ENCODE measurements at places on chromosomes 16 and 17. TPM values are rescaled to one million over a fixed set of nuclear protein-coding genes. Genes with fewer than 3 reads are reported as not detected.

CDH8 gene
- 2.4 TPM for total RNA-seq

ZDHHC7 gene
- total RNA-seq = 65.0 TPM

PLA2G10 gene
- not detected for total RNA-seq

SMIM36 gene
- not detected for total RNA-seq

CCL7 gene
- not detected for total RNA-seq

GAS2L2 gene
- not detected for total RNA-seq

CHST4 gene
- not detected for total RNA-seq

GID4 gene
- 23.7 TPM for total RNA-seq

GPR179 gene
- total RNA-seq = not detected

ORC6 gene
- total RNA-seq = 0.54 TPM

CACNA1G gene
- total RNA-seq = 0.36 TPM

NPIPB6 gene
- total RNA-seq = 4.1 TPM

KRTAP9-1 gene
- total RNA-seq = not detected

IRX5 gene
- not detected for total RNA-seq

TEKT5 gene
- not detected for total RNA-seq

ZNF830 gene
- 12.4 TPM for total RNA-seq

CHD3 gene
- total RNA-seq = 147 TPM

NPIPB2 gene
- 1.6 TPM for total RNA-seq

DHRS7C gene
- total RNA-seq = not detected

ABCA5 gene
- 19.9 TPM for total RNA-seq

IRX6 gene
- total RNA-seq = not detected

ZSCAN10 gene
- not detected for total RNA-seq

PTRH2 gene
- 36.2 TPM for total RNA-seq

All from sigmoid colon (tissue), 7 donors.